ENCODE measurements at places on chromosomes 12 and 14. TPM values are rescaled to one million over a fixed set of nuclear protein-coding genes. Genes with fewer than 3 reads are reported as not detected.

LHX5 gene
- not detected for total RNA-seq

CLEC6A gene
- 0.79 TPM for total RNA-seq

APOF gene
- 0.20 TPM for total RNA-seq

E2F7 gene
- 1.4 TPM for total RNA-seq

Measured in upper lobe of left lung (tissue), 6 donors.